ENCODE measurements at places on chromosomes 5 and 9. TPM values are rescaled to one million over a fixed set of nuclear protein-coding genes. Genes with fewer than 3 reads are reported as not detected.
A peak's percentile ranks its signal among the peaks of the same experiment; 100 is the strongest.

Gene COX7C
- 457 TPM for total RNA-seq

Gene HMCN2
- total RNA-seq = 1.6 TPM

Gene SELENOP
- total RNA-seq = 95.9 TPM

DNA sequence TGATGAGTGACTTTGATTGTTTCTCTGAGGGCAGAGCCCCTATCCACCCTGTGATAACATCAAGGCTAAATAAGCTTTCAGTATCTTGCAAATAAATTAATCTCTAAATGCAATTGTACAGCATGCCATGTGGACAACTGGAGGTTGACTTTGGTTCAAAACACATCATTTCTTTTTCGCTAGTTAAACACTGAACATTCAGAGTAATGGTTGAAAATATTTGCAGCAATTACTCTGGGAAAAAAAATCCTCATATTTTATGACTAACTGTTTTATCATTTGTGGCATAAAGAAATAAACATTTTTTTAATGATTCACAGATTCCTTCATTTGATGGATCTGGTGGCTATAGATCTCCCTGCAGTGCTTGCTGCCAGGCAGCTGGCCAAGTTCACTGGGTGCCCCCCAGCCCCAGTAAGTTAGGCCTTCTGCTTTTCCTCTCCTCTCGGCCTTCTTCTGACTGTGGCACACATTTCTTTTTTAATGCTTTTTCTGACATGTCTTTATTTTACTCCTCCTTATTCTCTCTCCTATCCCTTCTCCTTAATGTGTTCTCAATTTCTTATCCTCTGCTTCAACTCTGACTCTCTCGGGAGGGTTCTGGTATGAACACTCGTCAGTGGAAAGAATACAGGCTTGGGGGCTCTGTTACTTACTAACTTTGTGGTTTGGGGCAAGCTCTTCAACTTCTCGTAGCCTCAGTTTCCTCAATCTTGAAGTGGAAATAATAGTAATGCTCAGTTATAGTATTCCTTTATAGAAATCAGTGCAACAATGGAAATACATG lies 69.6 kb downstream of the ADAMTSL1 start:
- ATAC-seq = no peak

Gene SLC23A1
- total RNA-seq = 0.28 TPM

Gene LECT2
- not detected for total RNA-seq

Gene PCDHA7
- total RNA-seq = 0.08 TPM

DNA sequence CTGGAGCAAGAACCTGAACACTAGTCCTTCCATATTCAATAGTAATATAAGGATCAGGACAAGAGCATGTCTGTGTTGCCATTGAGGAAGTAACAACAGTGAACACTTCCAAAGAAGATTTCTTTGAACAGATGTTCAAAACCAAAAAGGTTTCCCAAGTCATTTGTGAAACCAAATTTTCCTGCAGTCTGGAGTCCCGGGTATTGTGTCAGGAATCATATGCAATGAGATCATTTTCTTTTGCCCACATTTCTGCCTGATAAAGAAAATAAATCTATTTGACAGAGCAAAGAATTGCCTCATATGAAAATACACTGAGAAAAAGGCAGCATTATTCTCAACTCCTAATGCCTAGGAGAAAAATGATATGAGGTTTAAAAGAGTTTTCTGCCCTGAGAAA lies 151.7 kb downstream of the SNX18 start:
- no peak for ATAC-seq

Gene AHRR
- 1.1 TPM for total RNA-seq

DNA sequence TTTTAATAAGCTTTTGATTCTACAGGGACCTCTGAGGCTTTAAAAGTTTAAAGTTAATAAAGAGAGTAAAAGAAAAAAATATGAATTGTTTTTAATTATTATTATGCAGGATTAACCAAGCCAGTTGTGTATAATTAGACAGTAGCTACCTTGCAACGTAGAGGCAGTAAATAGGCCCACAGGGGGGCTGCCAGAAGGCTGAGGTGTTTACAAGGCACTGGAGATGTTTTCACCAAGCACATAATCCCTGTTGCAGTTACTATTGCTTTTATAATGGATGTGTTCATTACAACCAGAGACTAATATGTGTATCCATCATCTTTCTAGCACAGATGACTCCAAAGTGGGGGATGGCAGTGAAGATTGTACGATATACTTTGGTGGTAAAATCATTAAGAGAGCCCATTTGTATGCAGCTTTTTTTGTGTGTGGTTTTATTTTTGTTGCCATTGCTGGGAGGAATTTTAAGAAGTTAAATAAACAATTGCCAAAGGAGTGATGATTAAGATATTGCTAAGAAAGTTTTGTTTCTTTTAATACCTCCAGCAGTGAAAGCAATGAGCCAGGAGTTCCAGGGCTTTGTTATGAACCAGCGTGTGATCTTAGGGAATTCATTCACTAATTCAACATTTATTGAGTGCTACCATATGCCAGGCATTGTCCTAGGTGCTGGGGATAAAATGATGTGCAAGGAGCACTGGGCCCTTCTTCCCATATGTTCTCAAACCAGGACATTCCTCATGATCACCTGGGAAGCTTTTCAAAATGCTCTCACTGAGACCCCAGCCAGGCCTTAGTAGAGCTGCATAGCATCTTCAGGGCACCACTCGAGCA lies 138.7 kb upstream of the EFNA5 start:
- no peak for ATAC-seq

GRCh38 chr9:122394265-122395125 lies 23.7 kb downstream of the PTGS1 start:
- peak; percentile 55 for ATAC-seq

Gene SAPCD2
- total RNA-seq = 13.8 TPM

Gene FOXD4L4
- 0.52 TPM for total RNA-seq

Gene AFAP1L1
- 3.0 TPM for total RNA-seq

DNA sequence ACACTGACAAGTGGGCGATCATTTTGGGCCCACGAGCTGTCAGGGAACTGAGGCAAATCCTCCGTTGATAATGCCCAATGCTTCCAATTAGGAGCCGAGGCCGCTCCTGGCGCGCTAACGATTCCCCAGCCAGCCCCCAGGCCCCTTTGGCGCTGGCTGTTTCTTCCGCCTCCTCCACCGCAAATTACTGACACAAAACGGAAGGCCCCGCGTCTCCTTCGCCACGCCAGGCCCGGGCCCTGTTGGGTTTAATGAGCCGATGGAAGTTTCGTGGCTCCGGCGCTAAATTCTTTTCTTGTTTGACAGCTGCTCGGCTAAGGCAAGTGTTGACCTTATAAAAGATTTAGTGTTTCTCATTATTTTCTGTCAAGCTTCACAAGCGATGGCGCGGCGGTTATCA lies 25.7 kb upstream of the BARHL1 start:
- ATAC-seq = no peak

DNA sequence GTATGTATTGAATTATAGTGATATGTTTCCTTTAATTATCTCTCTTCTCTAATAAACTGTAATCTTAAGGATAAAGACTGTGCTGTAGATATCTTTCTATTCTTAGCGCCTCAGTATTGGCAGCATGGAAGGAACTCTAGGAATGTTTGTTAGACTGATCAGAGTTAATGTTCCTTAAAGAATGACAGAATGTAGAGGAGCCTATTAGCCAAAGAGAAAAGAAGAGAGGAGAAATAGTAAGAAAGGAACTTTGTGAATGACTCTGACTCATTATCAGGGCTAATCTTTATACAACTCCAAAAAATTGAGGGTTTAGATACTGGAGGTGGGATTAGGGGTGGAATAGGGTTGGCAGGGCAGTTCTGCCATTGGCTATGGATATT lies 59.0 kb upstream of the NUDT12 start:
- ATAC-seq = no peak

DNA sequence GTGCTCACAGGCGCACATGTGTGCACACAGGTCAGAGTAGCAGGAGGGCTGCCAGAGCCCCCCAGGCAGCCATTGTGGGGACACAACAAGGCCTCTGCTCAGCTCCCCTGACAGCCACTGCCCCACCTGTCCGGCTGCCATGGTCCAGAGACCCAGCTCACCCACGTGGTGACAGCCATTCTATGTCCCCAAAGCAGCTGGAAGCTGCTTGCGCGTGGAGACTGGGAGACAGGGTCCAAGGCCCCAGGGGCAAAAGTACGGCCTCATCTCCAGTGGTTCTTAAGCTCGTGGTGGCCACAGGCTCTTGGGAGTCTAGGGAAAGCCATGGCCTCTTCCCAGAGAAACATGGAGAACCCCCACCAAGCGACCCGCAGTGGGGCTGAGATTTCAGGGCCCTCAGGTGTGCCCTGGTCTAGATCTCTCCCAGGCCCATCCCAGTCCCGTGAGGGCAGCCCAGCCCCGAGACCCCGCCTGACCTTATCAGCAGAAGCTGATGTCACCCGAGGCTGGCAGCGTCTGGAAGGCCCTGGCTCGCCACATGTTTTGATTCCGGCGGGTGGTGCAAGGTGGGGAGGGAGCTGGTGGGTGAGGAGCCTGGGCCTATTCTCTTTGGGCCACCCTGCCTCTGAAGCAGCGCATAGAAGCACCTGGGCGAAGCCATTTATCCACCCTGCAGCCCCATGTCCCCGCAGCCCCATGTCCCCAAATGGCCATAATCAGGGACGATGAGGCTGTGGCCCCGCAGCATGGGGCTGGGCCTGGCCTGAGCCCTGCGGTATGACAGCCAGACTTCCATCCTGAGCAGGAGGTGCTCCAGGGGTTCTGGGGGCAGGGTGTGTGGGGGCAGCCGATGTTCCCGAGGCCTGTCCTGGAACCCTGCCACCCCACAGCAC lies 31.7 kb downstream of the GLT6D1 start:
- no peak for ATAC-seq

DNA sequence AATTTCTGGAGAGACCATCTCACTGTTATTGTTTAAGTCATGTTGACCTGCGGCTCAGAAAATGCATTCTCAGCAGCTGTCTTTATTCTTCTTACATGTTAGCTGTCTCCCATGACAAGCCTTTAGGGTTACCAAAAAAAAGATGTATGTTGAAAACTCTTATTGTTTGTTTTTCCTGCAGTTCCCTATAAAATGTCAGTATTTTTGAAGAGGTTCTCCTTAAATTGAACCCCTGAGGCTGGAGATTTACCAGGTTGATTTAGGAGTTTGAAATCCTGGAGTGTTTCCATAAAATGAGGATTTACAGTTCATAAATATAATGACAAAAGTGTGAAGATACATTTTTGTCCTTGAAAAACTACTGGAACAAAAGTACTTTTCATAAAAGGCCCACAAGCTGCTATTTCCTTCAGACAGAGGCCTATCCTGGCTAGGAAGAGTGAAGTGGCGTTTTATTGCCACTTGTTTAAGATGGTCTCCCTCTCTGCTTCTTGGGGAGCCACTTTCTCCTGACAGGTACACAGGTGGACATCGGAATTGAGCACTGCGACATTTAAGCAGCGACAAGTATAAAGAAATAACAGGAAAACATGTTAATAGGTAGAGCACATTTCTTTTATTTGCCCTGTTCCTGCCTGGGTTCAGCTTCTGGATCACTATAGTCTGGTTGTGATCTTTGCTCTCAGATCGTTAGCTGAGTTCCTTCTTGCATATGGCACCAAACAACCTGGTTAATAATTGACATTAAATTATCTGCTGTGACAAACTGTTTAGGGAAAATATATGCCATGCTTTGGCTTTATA lies 344.8 kb upstream of the RPS23 start:
- no peak for ATAC-seq

DNA sequence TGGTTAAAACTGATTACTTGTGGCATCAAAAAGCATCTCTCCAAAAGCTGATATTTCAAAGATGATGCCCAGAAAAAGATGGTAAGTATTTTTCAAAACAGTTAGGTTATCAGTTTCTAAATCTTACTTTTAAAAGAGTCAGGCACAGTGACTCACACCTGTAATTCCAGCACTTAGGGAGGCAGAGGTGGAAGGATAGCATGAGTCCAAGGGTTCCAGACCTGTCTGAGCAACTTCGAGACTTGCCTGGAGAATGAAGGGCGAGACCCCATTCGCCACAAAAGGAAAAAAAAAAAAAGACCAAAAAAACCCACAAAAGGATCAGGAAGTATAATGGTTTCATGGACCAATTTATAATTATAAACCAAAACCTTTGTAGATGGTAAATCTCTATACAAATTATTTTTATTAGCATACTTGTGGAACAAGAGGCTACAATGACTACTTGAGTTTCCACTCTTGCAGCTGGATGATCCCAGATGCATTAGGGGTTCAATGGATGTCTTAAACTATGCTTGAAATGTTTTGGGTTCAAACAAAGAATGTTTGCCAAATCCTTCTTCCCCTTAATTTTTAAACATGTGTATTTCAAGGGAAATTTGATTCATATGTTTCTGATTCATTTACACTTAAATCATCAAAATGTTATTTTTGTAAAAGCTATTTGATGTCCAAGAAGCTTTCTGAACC lies 96.1 kb downstream of the ADAMTSL1 start:
- no peak for ATAC-seq

Gene IL13
- total RNA-seq = not detected

Gene AMBP
- total RNA-seq = 0.44 TPM

DNA sequence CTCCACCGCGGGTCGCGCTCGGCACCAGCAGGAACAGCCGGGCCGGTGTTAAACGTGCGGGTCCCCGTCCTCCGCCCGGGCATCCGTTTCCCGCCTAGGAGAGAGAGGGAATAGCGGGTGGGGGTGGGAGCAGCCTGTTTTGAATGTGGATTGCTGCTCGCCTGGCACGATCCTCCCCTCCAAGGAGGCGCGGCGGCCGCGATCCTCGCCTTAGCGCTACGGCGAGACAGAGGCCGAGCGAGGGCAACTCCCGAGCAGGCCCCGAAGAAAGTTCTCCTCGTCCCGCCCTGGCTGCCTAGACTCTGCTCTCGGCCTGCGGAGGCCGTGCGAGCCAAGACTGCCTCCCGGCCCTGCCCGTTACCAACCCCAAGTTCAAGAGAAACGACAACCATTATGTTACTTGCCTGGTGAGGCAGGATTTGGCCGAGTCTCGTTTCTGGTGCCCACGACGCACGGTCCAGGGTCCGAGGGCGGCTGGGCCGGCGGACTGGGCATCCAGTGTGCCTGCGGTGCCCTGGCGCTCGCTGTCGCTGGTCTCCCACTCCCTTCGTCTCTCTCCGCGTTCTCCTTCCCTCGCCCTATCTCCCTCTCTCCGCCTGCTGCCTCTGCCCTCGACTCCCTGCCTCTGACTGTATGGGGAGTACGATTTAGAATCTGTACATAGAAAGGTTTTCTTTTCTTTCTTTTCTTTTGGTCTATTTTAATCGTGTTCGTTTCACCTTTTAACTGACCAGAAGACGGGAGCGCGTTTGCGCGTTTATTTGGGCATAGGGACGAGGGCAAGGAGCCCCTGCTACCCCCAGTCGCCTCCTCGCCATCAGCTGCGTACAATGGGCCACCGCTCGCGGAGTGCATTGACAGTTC lies 724 bp downstream of the NR2F1-AS1 start:
- ATAC-seq = peak; percentile 29

- peak; percentile 74 for ATAC-seq
Observed at GRCh38 chr5:110738503-110738811, 350 bp upstream of the SLC25A46 start.

GRCh38 chr9:87497604-87498045 lies at the start of gene DAPK1:
Gene DAPK1 (plus strand): TSS chr9:87497867. CDS start chr9:87499078, 1,211 bp downstream.
- peak; percentile 74 for ATAC-seq

Gene FBP2
- not detected for total RNA-seq

Gene LHX6
- 1.3 TPM for total RNA-seq

- ATAC-seq = peak; percentile 90
Observed at GRCh38 chr9:83219154-83219923, 156.4 kb upstream of the RASEF start.

- no peak for ATAC-seq
Observed at GRCh38 chr9:122119721-122120120, 26.6 kb upstream of the TTLL11 start.
